ENCODE measurements at places on chromosomes 5 and 9. TPM values are rescaled to one million over a fixed set of nuclear protein-coding genes. Genes with fewer than 3 reads are reported as not detected.

Gene ADAMTS12
- 0.52 TPM for total RNA-seq

Gene LIX1
- total RNA-seq: not detected

Gene SAXO1
- not detected for total RNA-seq

Gene SECISBP2
- 19.2 TPM for total RNA-seq

Gene MEF2C
- 4.5 TPM for total RNA-seq

Gene ARID3C
- total RNA-seq: not detected

Gene DND1
- total RNA-seq: 0.44 TPM

Gene CCDC171
- 1.4 TPM for total RNA-seq

Gene SH3PXD2B
- total RNA-seq: 16.5 TPM

Gene CDH12
- total RNA-seq: not detected

Gene TMEM252
- not detected for total RNA-seq

Gene HTR4
- total RNA-seq: 0.08 TPM
